ENCODE measurements at places on chromosomes 6 and 20.

DNA sequence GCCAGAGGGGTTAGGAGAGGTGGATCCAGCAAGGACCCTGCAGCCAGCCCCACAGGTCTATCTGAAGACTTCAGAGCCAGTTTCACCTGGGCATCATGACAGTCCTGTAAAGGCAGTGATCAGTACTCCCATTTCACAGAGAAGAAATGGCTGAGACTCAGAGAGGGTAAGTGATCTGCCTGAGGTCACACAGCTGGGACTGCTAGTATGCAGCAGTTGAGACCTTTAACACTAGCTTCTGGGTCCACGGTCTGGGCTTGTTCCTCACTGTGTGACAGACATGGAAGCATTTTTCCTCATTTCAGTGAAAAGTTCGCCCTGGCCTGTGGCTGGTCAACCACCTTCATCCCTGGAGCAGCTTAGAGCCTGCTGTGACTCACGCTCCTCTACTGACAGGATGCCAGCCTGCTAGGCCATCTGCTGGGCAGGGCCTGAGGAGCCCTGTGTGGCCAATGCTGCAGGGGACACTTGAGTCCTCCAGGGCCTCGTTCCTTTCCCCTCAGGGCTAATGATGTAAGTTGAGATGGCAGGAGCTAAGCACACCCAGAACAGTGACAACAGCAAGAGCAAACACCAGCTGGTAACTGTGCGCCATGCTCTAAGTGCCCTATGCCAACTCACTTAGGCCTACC is 192.0 kb downstream of the LRFN2 start:
- DNase-seq = no peak

GRCh38 chr6:169424821-169425240 is 171.2 kb upstream of the THBS2 start:
- DNase-seq = no peak

GRCh38 chr6:52564856-52565255 is 12.0 kb downstream of the TRAM2 start:
- DNase-seq = no peak

DNA sequence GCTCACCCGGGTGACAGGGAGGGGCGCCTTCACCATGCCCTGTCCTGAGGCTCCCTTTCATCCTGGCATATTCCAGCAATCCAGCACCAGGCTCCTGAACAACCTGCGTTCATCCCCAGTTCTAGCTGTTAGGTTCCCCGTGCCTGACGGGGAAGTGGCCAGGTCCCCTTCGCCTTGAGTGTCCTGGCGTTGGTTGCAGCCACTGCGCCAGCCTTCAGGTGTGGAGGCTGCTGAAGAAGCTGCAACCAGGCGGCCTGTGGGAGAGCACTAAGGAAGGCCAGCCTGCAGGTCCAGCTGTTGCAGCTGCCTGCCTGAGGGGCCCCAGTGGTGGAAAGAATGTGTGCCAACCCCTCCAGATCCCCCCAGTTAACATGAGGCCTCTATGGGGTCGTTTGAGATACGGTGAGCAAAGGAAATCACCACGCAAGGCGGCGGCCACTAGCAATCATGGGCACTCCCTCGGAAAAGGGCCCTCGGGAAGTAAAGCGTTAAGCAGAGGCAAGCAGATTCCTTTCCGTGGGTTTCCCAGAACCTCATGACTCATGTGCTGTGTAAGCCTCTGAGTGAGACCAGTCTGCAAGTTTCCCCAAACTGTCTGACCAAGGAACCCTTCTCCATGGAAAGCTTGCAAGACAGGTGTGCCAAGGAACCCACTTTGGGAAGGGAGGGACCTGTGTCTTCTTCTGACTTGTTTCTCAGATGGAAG is 320.8 kb downstream of the TAF4 start:
- no peak for DNase-seq

DNA sequence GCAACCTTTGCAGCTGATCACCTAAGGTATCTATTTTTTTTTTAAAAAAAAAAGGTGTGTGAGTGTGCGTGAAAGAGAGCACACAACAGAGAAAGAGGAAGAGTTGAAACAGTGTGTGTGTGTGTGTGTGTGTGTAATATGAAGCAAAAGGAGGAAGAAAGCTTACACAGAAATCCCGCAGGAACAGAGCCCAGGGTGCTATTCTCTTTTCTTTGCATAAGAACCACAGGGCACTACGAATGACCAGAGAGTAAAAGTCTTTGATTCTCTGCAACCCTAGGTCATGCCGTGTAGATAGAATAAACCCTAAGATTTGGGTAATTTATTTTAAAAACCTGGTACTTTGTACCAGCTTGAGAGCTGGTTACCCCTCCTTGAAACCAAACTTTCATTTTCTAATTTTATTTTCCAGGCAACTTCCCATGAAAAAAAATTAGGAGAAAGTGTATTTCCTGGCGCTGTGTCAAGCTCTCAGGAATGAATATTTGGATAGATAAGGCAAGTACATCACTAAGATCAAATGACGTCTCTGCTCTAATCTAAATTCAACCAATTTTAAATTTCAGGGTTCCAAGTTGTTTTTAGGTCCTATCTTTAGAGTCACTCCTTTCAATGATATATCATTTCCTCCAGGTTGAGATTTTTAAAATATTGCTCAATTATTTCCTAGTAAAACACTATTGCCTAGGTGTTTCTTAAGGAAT is 47.9 kb upstream of the ID4 start:
- DNase-seq = no peak
